ENCODE measurements at places on chromosomes 1 and 21. TPM values are rescaled to one million over a fixed set of nuclear protein-coding genes. Genes with fewer than 3 reads are reported as not detected.

The TCEANC2 gene
- 4.4 TPM for total RNA-seq

The IVNS1ABP gene
- 141 TPM for total RNA-seq

- no peak for DNase-seq
These were observed 19.3 kb upstream of the ZNF326 start for GRCh38 chr1:89975540-89976125.

The AJAP1 gene
- 0.42 TPM for total RNA-seq

The SYNC gene
- total RNA-seq, result 10.6 TPM

- DNase-seq, result no peak
These were observed 85.5 kb downstream of the SYT2 start for GRCh38 chr1:202624781-202625108.

DNA sequence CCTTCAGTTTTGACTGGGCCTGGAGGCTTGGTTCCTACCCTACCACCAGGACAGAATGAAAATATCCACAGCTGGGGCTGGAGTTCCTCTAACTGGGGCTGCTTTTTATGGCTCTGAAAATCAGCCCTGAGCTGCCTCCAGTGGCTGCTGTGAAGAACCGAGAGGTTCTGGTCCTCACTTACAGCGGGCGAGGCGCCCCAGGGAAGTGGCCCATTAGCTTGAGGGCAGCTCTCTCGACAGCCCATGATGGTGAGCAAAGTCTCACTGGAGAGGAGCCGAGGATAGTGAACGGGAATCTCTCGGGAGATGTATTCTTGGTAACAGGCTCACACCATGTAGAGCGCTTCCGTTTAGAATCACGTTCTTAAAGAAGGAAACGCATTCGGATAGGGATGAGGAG lies 459.7 kb downstream of the KIF26B start:
- DNase-seq, result no peak

DNA sequence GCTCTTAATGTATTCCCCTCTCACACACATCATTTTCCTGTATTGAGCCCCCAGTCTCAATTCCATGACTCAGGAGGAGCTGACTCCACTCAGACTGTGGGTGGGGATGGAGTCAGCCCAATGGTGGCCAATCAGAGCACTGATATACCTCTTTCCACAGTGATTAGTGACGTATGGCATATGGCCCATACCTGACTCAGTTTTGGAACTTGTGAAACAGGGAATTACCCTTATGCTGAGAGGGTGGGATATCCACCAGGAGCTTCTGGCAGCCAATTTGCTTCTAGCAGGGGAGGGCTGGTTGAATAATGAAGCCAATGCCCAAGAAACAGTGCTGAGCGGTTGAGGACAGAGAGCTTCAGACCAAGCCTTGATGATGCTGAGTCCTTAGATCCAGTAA lies 86.4 kb upstream of the SPATA6 start:
- DNase-seq, result no peak

DNA sequence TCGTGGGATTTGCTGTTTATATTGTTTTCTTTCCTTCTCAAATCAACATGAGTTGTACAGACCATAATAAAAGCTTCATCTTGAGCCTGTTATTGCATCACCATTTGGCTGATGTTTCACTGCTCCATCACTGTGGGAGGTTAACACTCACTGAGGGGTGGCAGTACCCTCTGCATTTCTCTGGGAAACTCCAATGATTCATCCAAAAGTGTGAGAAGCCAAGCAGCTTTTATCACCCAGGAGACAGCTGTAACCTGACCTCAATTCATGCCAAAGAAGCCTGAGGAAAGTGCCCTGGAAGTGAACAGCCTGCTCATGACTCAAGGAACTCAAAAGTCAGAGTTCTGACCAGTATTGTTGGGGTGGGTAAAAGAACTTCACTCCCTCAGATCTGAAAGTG lies 84.1 kb downstream of the GPR88 start:
- no peak for DNase-seq

DNA sequence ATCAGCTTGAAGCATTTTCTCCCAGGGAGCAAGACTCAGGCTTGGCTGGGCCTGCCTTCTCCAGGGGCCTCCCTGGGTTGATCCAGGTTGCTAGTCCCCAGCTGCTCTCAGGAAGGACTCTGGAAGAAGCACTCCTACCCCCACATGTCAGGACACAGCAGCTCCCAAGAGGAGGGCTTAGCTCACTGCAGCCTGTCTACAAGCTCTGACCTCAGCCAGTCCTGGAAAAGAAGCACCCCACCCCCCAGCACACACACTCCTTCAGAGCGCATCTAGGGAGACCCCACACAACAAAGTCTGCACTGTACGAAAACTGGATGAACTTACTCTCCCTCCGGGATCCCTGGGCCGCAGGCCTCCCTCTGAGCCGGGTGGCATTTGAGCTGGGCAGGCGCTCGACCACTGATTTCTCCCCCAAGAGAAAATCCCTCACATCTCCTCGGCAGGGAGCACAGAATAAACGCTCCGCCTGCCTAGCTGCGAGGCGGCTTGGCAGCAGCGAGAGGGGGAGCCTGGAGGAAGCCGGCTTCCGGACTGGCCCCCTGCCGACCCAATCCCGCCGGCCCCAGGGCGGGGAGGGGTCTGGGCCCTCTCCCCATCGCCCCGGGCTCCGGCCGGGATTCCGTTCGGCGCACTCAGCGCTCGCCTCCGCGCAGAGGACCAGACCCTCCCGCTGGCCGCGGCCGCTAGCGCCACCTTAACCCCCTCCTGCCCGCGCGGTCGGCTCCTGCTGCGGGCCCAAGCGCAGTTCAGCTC lies at the start of gene KCNA2:
KCNA2 (minus strand) TSS at position 458 of the 756 bp plus-strand sequence. CDS start 1,576 bp downstream, outside the sequence.
- no peak for DNase-seq

DNA sequence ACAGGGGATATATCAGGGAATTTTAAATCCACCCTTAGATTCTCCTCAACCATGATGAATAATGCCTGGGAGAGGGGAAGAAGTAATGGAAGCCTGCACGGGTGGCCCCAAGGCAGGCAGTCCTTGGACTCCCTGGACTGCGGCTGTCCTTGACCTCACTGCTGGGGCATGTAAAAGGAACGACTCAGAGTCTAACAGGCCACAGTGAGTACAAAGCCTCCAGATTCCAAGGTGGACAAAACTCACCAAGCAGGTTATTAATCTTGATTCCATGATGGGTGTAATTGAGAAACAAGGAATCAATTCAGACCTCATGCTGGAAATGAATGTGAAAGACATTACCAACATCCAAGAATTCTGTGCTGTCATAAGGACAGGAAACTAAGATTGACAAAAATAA lies 13.0 kb upstream of the ARHGAP29 start:
- DNase-seq, result no peak

DNA sequence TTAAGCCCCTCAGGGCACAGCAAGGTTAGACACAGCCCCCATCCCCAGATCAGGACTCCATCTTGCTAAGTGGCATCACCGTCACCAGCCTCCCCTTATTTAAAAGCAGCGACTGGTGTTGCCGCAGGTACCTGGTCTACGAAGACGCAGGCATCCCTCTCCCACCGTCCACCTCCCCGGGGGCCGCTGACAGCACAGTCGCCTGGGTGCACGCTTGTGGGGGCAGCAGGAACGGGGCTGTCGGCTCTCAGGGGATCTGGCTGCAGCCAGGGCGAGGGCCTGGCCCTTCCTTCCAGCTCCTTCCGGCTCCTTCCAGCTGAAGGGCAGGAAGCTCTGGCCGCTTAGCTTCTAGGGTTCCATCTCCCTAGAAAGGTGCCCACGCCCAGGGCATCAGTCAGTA lies 17.6 kb upstream of the CCDC27 start:
- no peak for DNase-seq

DNA sequence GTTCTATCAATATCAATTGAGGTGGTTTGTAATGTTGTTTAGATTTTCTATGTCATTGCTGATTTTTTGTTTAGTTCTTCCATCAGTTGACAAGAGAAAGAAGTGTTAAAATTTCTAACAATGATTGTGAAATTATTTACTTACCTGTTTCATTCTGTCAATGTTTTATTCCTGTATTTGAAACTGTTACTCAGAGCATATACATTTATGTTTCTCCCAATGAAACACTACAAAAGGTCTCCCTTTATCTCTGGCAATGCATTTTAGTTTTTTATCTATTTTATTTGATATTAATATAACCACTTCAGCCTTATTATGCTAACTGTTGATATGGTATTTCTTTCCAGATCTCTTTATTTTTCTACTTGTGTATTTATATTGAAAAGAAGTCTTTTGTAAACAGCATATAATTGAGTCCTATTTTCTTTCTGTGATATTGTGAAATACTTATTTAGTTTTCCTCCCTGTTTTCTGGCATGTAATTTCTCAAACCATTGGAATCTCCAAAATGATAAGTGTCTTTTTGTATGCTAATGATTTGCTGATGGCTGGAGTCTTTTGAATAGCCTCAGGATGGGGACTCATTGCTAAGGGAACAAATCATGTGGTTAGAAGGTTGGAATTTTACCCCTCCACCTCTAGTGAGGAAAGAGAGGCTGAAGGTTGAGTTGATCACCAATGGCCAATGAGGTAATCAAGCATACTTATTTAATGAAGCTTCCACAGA lies 122.0 kb downstream of the ADSS2 start:
- DNase-seq, result no peak

DNA sequence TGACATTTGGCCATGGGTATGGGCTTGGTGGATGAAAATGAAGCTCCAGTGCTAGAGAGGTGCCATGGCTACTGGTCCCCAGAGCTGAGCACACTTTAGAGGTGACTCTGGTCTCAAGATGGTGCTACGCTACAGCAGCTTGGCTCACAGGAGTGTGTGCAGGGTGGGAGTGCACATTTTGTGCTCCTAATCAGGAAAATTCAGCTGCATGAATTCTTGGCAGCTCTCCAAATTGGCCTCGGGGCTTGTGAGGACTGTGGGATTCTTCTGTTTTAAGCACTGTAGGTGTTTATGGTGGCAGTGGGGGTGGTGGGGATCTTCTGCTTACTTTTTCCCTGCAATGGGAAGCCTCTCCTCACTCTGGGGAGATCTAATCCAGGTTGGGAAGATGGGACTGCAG lies 17.3 kb upstream of the TIPRL start:
- no peak for DNase-seq
